ENCODE measurements at places on chromosomes 13 and 19.

DNA sequence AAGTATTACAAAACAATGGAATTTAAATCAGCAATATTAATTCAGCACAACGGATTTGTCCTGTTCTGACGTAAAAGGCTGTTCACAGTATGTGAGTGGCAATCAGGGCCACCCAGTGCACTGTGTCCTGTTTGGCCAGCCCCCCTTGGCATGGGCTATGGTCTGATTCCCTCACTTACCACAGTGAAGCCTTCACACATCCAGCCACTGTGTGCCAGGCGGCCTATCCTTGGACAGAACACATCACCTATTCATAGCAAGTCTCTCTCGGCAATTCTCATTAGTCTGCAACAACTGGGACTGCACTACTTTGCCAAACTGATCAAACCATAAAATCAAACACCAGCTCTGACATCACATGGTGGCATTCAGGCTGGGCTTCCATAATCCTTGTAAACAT is 221.5 kb upstream of the TSHZ3 start:
- DNase-seq = no peak

DNA sequence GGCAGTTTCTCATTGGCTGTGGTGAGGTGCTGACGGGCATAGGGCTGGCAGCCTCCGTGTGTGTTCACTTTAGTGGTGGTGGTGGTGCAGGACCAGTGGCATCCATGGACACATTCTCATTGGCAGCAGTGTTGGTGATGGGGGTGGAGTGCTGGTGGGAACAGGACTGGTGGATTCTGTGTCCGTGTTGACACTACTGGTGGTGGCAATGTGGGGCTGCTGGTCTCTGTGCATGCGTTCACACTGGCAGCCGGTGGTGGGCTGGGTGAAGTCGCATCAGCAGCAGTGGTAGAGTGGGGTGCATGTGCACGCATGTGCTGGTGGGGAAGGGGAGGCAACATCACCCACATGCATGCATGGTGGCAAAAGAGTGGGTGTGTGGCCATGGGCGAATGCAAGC is 1471.4 kb upstream of the PCDH20 start:
- DNase-seq = no peak

- DNase-seq = no peak
Observed at GRCh38 chr13:49053215-49053614, 77.5 kb downstream of the FNDC3A start.

DNA sequence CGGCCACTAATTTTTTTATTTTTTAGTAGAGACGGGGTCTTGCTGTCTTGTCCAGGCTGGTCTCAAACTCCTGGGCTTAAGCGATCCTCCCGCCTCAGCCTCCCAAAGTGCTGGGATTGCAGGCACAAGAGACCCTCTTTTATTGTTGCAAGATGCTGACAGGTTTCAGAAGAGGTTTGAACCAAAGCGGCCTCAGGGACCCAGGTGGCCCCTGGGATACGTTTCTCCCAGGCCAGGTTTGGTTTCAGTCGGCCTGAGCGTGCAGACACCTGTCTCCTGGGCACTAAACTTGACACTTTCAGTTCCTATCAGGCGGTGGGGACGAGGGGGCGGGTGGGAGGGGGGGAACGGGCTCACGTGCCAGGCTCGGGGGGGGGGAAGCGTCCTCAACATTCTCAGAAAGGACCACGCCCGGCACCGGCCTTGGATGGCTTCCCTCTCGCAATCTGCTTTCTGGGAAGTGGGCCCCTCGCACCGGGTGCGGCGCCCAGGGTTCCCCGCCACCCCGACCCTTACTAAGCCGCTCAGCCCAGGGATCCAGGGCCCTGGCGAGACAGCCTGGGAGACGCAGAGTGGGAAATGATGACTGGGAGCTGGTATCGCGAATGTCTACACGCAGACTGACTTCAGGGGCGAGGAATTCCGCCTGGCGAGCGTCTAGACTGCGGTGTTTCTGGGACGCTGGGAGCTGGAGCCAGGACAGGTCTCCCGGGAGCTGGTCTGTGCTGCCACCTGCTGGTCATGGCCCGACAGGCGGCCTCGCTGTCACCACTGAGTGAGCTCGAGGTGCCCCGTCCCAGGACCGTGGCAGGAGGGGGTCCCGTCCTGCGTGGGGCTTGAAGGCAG is 91.6 kb downstream of the GNG7 start:
- peak; percentile 93 for DNase-seq

All from umbilical cord (tissue), 2 donors.